Activated CD4-positive, alpha-beta T cell treated with anti-CD3 and anti-CD28 coated beads for 48 hours (primary cell): ENCODE measurements at places on chromosomes 5 and 9.
A peak's percentile ranks its signal among the peaks of the same experiment; 100 is the strongest.

DNA sequence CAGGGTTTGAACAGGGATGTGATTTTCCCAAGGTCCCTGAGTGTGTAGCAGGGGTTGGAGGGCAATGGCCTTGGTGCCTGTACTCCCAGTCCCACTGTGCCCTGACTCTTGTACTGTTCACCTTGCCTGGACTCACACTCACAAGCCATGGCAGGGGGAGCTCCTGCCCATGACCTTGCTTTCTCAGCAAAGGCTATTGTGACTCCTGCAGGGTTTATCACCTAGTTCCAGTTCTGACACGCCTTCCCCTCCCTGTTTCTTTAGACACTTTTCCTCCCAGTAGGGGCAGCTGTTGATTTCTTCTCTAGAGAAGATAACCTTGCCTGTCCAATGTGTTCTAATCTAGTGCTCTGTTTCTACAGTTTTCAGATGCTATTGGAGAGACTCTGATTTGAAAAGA is 139.5 kb downstream of the FSTL4 start:
- DNase-seq: no peak

GRCh38 chr5:174724484-174725260 is at the start of gene MSX2:
TSS of gene MSX2 (plus strand) at chr5:174724582. CDS start at chr5:174724660, 78 bp downstream.
- peak; percentile 65 for DNase-seq

DNA sequence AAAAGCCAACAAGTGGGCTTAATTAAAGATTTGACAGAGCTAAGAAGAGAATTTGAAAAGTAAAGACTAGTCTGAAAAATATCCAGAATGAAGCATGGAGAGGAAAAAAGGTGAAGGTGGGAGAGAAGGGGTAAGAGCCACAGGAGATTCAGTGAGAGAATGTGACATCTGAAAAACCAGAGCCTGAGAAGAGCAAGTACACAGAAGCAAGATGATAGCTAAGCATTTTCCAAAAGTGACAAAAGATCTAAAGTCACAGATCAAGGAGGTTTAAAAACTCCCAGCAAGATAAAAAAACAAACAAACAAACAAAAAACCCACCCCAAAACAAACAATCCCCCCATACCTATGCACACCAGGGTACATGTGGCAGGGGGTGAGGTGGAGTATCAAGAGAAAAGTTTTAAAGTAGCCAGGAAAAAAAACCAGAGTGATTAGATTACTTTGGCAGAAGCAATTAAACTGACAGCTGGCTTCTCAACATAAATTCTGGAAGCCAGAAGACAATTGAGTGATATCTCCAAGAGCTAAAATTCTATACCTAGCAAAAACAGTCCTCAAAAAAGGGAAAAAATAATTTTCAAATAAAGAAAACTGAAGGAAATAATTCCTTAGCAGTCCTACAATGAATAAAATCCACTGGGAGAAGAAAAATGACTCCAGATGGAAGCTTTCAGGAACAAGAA is 111.4 kb downstream of the RAPGEF6 start:
- DNase-seq: no peak

DNA sequence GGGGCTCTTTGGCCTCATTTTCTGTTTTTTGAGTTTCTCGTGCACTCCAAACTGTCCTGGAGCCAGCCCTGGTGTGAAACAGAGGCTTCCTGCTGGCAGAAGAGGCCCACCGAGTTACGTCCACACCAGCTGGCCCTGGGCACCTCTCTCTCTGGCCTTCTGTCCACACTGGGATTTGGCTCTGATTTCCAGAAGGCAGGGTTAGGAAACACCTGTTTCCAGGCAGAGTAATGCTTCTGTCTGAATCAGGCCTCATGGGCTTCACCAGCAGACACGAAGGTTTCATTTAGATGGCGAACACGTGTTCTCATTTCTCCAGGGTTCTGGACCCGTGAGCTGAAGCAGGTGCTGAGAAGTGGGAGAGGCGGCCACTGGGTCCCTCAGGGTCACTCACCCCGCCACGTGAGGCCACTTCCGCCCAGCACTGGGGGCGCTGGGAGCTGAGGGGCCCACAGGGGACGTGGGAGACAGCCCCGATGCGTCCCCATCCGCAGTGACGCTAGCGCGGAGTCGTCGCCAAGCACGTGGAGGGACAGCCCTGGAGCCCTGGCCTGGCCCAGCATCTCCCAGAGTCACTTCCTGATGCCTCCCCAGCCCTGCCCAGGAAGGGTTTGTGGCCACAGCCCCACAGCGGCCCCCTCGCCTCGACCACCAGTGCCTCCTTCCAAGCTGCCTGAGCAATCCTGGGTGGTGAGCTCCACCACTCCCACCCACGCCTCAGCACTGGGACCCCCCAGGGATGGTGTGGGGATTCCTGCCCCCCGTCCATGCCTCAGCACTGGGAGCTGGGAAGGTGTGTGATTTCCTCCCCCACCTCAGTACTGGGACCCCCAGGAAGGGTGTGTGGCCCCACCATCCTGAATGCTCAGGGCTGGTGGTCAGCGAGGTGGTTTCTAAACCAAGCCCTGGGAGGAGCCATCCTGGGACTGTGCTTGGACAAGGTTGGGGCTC is 4.9 kb upstream of the LRRC14B start:
- no peak for DNase-seq

DNA sequence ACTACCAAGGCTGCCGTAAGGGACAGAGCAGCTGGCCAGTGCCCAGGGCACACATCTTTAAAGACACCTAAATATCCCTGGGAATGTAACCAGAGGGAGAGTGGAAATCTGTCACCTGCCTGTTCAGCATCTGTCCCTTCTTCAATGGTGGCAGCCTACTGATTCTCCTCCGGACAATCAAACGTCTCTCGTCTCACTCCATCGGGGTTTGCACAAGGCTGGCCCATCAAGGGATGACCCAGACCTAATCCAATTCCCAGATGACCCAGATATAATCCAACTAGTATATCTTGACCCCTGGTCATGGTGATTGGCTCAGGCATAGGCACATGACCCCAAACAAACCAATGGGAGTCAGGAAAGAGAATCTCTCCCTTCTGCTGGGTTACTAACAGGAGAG is 93.5 kb downstream of the HRH2 start:
- DNase-seq: no peak

DNA sequence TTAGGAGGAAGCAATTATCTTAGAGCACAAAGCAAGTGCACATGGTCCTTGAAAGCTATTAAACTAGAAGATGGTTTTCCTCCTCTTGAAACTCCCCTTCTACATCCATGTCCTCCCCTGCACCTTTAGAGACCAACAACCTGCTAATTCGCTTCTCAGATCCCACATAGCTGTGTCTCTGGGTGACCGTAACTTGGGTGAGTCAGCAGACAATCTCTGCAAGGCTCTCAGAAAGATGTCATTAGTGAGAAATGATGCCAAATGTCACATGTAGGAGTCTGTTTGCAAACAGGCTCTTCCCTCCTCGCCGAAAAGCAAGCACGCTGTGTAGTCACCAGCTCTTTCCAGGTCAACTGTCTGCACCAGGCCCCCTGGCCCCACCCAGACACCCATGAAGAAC is 291.8 kb downstream of the SLIT3 start:
- no peak for DNase-seq

- DNase-seq: no peak
Measured at GRCh38 chr9:128771094-128771721, 519 bp downstream of the ZER1 start.

GRCh38 chr9:95504053-95504963 is 12.5 kb downstream of the PTCH1 start:
- DNase-seq: no peak

- no peak for DNase-seq
Measured at GRCh38 chr5:122697191-122697590, 77.7 kb upstream of the SNX2 start.

DNA sequence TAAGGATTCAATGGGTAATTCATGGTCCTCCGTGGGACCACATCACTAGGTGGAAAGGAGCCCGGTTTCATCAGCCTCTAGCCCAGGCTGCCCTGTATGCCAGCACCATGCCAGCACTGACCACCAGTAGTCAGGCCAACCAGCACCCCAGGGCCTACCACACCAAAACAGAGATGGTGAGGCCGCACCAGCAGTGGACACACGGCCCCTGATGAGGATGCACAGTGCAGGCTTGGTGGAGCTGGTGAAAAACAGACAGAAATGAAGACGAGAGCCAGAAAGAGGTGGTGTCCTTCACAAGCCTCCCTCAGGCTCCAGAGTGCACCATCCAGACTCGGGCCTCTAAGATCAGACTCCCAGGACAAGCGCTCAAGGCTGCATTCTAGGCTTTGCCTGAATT is 128.2 kb downstream of the MED10 start:
- DNase-seq: no peak

- peak; percentile 28 for DNase-seq
Measured at GRCh38 chr5:14781106-14781505, 90.5 kb downstream of the ANKH start.

GRCh38 chr9:124377551-124378406 is 37.5 kb downstream of the PSMB7 start:
- no peak for DNase-seq

DNA sequence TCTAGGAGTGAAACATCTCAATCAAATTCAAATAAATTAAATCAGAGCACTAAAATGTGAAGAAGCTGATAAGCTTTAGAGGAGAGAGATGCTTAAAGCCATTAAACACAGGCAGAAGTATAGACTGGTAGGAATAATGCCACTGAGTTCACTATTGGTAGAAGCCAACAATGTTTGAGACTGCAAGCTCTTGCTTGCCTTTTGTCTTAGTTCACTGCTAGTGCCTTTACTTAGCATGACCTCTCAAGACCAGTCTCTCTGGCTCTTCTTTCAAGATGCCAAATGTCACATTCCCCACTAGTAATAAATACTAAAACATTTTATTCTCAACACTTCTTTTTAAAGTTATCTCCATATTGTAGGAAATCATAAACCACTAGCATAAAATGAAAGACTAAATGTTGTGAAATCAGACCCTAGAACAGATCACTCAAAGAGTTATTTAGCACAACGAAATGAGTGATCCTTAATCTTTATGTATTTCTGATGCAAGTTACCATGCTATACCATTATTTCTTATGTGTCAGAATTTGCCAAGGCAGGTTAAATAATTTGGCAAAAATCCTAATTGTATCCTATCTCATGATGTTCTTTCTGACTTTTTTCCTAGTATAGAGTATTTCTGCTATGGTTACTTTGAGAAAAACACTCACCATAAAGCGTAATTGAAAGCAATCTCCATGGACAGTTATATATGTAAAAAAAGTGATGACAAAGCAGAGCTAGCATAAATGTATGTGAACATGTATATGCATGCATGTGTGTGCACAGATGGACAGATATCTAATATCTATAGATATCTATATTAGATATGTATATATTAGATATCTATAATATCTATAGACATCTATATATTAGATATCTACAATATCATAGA is 57.5 kb downstream of the PJA2 start:
- no peak for DNase-seq

- DNase-seq: no peak
Measured at GRCh38 chr5:54361691-54362411, 51.5 kb upstream of the ARL15 start.

- peak; percentile 39 for DNase-seq
Measured at GRCh38 chr5:56588636-56589480, 226.5 kb upstream of the MAP3K1 start.

GRCh38 chr5:96247708-96248107 is 185.3 kb downstream of the PCSK1 start:
- no peak for DNase-seq

DNA sequence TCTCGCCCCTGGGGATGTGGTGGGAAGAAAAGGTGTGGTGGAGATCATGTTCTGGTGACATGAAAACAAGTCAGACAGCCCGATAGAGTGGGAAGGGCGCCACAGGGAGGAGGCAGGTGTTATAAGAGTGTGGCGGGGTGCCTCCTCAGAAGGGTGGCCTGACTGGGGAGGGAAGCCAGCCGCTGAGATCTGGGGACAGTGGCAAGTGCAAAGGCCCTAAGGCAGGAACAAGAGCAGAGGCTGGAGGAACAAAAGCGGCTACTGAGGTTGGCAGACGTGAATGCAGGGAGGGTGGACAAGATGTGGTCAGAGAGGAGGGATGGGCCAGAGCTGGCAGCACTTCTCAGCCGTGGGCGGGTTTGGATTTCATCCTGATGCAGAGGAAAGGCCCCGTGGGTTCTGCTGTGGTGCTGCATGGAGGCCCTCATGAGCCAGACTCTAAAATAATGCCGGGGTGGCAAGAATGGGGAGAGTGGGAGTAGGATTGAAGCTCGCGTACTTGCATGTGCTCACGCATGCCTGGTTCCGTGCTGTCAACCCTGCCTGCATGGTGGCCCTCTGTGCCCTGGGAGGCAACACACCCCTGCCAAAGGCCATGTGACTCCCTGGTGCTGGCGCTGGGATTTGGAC is 89.2 kb downstream of the MVB12B start:
- DNase-seq: no peak

DNA sequence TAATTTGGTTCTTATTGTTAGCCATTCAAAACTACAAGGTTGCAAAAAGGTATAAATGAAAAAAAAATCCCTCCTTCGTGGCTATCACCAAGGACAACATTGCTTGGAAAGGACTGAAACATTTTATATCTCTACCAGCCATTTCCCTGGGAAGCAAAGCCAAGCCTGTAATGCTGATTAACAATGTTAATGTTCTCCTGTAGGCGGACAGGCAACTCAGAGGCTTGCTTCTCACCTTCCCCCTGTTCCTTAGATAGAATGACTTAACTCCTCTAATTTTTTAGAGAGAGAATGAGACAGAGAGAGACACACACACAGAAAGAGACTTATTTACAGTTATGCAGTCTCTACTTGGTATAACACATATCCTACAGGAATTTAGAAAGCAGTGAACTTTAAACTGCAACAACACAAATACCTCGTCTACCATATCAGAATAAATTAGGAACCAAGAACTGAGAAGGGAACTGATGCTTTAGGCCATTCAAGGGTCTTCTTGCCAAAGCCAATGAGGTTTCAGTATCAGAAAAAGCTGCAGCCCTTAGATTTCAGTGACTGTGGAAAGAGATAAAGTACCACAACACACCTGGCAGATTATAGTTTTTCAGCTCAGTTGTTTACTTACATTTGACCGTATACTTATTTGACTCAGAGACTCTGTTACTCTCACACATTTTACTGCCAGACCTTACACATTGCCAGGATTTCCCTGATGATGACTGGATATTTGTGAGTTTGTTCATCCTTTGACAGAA is 20.9 kb upstream of the MAN2A1 start:
- no peak for DNase-seq
